ENCODE measurements at places on chromosomes 1 and 21.
A peak's percentile ranks its signal among the peaks of the same experiment; 100 is the strongest.

DNA sequence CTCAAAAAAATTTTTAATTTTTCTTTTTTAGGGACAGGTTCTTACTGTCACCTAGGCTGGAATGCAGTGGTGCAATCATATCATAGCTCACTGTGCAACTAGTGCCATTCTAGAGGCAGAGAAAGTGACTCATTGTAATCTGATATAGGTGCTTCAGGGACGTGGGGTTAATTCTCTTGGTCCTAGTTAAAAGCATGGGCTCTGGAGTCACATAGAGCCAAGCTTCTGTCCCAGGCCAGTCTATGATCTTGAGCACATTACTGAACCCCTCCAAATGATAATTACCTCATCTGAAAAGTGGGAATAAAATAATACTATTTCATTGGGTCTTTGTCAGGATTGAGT lies 1.1 kb upstream of the ADIPOR1 start:
- DNase-seq = no peak

DNA sequence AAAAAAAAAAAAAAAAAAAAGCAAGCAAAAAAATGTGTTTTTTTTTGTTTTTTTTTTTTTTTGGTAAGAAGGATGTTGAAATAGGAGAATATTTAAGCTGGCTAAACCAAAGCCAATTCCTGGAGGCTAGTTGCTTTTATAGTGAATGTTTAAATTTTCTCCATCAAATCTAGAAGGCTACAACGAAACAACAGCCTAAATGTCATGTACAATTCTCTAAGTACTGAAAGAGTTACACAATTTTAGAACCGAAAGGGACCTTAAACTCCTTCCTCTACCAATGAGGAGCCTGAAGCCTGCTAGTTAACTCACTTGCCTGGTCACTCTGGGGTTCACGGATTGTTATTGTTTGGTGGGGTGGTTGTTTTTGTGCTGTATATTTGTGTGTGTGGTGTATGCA lies 3.5 kb downstream of the WLS start:
- no peak for DNase-seq

GRCh38 chr1:97306504-97306903 lies 584.9 kb downstream of the PTBP2 start:
- no peak for DNase-seq

- DNase-seq = no peak
These were observed 102.9 kb downstream of the PTPN14 start for GRCh38 chr1:214448536-214448935.

DNA sequence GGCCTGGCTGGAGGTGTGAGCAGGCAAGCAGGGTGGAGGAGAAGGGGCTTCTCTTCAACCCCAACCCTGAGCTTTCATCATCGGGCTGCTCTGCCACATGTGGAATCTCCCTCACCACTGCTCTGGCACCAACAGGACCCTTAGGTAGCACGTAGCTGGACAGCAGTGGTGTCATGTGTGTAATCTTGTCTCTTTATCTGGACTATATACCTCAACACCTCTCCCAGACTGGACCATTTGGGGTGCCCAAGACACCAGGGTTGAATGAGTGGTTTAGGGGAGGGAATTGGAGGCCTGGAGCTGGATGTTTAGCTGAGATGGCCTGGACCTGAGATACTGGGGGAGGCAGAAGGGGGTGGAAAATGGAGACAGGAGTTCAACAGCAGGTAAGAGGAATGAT lies 63.0 kb downstream of the UBE2T start:
- DNase-seq = no peak

DNA sequence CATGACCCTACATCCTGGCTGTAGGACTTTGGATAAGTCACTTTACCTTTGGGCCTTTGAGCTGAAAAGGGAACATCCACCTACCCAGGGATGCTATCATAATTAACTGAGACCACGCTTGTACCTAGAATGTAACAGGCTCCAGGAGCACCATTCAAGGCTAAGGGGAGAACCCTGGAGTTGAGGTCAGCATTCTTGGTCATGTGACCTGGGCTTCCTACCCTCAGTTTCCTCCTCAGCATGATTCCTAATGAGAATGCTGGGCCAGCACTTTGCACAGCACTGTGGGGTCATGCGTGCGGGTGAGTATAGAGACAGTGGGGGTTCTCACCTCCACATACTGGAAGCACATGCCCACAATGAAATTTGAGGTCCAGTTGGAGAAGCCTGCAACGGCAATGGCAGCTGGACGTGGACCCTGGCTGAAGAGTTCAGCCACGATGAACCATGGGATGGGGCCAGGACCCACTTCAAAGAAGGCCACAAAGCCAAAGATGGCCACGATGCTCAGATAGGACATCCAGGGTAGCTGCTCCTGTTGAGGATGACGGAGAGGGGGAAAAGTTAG lies 31.3 kb downstream of the SLC2A1 start:
- DNase-seq = no peak

- DNase-seq = no peak
These were observed 498.2 kb upstream of the NR5A2 start for GRCh38 chr1:199529324-199529723.

DNA sequence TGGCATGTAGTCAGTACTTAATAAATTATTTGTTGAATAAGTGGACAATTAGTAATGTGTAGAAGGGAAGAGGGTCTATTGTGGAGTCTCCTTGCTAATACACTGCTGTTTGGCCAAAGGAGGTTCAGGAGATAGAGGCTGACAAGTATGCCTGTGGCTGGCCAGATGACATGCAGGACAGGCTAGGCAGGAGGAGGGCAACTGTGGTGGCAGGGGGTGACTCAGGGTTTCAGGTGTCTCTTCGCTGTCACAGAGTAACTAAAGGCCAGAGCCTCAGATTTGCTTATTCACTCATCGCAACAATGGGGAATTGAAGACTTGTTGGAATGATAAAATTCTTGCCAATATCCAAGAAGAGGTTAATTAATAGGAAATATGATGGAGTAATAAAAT lies 33.1 kb downstream of the THRAP3 start:
- DNase-seq = no peak

DNA sequence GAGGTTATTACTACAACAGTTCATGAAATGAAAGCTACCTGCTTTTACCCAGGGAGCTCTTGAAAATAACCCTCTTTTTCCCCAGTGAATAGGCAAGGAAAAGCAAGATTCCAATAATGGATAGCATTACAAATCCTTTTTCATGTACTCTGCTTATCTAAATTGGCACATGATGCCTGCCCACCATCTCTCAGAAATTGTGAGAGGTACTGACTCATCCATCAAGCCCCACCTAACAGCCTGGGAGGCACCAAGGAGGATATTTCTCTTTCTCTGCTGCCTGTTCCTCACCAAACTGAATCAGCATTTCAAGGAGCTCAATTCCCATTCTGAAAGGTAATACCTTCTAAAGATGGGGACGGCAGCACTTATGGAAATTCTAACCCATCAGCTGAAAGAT lies 34.4 kb downstream of the PALMD start:
- DNase-seq = no peak

DNA sequence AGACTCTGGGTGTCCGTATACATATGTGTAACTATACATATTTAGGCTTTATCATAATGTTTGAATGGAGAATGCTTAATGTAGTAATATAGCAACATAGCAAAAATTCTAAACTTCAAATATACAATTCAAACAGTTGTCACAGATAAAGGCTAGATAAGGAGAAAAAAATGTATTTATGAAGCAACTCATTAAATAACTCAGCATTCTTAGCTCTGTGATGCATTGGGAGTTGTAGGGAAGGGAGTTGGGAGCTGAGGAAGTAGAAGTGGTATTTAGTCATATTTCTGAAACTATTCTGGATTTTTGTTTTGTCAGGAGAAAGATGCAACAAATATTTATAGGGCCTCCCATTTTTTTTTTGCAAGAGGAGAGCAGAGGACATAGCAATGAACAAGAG lies 197.8 kb downstream of the PBX1 start:
- no peak for DNase-seq

GRCh38 chr1:230067419-230067870 lies 407 bp downstream of the GALNT2 start:
- peak; percentile 4 for DNase-seq

DNA sequence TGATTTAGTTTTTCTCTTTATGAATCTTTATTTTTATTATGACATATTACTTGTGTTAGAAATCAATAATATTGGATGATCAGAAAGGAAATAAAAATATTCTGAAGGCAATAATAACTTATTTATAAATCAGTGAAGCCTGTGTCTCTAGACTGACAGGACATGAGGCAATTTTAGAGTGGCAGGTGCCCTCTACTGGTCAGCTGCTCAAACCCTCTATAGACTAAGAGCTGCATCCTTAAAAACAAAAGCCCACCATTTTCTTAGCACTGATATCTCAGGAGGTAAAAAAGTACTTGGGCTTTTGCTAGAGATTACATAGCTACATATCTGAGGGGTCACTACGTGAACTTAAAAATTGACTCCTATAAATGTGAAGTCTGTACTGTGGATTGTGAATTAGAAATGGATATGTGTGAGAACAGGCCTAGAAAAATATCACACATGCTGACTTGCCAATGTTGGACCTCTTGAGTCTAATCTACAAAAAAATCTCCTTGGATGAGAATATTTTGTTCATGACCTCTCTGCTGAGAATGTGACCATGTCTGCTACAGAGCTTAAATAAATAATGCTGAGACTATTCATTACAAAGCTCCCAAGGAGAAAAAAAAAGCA lies 597.9 kb upstream of the ADAMTS5 start:
- no peak for DNase-seq

DNA sequence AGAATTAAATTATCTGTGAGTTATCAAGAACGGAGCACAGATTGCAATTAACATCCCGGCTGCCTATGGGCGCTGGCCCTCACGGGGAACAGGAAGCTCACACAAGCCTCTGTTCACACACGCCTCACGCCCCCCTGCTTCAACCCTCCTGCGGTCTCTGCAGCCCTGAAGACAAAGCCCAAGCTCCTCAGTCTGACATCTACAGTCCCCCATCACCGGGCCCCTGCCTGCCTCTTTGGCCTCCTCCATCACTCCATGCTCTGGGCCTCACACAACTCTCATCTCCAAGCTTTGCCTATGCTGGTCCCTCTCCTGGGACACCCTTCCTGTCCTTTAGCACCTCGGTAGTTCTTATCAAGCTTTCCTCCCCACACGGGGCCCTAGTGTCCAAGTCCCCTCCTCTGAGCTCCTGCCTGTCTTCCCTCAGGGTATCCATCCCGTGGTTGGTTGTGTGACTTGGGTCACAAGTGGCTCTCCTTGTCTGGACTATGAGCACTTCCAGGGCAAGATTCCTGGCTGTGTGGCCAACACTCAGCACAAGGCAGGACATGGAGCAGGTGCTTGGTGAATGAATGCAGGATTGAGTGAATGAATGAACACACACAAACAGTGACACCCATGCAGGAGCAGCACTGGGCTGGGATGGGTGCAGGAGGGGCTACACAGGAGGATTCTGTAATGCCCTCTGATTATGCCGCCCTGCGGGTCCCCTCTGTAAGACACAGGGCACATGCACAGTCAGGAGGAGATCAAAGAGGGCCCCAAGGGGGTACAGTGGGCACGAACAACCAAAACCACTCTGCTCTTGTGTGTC lies 116.1 kb downstream of the DMRTB1 start:
- DNase-seq = no peak

DNA sequence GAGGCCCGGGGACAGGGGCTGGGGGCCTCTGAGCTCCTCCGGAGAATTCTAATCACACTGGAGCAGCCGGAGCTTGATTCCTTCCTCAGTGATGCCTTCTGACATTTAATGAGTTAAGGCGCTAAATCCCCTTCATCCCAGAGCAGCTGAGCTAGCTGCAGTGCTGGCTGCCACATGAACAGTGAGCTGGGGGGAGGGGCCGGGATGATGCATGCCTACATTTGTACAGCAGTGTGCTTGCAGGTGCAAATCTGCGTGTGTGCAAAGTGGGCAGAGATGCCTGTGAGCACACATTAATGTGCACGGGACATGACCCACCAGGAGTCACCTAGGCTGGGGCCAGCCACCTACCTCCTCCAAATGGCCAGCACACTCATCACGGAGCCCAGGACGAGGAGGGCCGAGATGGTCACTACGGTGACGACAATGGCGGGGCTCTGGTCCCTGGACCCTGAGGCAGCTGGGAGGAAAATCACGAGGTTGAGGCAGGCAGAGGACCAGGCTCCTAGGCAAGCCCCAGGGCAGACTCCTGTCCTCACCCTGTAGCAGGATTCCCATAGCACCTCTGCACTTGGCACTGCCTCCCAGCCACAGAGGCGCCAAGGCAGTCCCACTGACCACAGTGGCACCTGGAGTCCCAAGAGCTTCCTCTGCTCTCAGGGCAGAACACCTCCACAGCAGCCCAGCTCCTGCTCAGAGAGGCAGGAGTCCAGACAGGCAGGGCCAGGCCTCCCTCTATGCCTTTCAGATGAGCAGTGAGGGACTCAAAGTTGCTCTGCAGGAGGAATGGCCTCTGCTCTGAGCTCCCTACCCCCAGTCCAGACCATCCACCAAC lies 34.7 kb downstream of the CDCA8 start:
- no peak for DNase-seq

GRCh38 chr1:47751996-47752451 lies 245.2 kb downstream of the TRABD2B start:
- no peak for DNase-seq

GRCh38 chr1:207459008-207459407 lies 4.9 kb downstream of the CR2 start:
- peak; percentile 65 for DNase-seq

DNA sequence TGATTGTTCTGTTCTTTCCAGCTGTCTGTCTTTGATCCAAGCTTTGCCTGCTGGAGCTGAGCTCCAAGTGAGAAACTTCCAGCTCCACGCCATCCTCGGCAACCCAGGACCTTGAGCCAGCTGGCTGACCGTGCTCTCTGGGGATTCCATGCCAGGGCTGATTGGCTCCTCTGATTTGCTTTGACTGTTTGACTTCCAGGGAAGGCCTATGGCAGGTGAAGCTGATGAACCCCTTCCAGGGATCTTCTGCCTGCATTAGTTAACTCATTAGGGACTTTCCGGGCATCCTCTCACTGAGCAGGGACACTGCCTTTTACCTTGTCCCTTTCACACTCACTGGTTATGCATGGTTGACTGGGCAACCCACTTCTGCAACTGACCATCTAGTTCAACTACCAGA lies 406.1 kb downstream of the RPS6KC1 start:
- no peak for DNase-seq

DNA sequence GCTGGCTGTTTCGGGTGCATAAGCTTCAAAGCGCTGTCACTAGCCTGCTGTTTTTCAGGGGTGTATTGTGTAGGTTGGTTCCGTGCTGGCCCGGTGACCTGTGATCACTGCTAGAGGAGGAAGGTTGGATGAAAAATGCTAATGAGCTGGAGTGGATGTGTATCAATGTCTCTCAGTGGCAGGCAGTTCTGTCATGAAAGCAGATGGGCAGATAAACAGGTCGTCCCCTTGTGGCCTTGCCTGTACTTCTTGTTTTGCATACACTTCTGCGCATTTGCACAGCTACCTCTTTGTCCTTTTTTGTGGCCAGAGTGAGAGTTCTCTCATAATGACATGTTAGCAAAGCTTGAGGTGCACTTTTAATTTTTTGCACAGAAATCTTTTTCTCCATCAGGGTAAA lies 2.9 kb downstream of the SELENON start:
- peak; percentile 25 for DNase-seq
